ENCODE measurements at places on chromosomes 4 and X.

DNA sequence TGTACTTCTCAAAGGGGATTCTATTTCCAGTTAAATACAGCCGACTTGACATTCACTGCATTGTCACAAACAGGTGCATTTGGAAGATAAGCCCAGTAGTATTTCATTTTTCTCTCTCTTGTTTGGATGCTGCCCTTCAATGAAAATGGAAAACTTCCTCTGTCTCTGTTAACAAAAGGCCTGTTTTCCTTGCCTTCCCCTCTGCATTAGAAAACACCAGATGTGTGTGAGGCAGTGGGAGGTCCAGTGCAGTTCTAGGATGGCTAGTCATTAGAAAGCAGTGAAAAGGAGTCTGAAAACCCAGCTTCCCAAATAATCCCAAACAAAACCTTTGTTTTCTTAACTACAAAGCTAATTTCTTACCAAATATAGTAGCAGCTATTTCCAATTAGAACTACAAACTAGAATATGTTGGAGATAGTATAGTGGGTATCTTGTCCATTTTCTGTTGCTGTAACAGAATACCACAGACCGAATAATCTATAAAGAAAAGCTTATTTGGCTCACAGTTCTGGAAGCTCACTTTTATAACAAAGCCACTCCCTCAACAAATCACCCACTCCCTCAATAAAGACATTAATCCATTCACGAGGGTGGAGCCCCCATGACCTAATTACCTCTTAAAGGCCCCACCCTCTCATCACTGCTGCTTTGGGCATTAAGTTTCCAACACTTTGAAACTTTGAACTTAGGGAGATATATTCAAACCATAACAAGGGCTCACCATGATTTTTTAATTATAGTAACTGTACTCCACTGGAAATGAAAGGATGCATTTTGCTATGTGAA, 452.1 kb upstream of the RPS6KA3 start:
- DNase-seq = no peak

GRCh38 chrX:15014281-15014680, 141.1 kb downstream of the MOSPD2 start:
- DNase-seq = no peak

- no peak for DNase-seq
Measured at GRCh38 chr4:14560577-14560976, 441.7 kb upstream of the CPEB2 start.

DNA sequence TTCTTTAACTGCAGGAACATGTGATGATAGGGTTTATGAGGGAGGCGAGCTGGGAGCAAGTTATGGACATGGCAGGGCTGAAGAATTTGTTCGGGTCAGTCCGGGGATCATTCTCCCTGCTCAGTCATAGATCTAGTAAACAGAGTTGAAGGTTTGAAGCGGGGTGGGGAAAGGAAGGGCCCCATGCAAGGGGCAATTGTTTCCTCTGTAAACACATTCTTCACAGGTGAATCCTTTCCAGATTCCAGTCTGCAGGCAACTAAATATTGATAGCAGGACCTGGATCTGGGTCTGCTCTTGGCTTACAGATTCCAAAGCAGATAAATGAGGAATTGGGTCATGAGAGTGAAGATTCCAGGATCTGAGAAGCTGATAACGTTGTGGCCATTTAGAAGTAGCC, 44.3 kb upstream of the ARHGAP24 start:
- no peak for DNase-seq

DNA sequence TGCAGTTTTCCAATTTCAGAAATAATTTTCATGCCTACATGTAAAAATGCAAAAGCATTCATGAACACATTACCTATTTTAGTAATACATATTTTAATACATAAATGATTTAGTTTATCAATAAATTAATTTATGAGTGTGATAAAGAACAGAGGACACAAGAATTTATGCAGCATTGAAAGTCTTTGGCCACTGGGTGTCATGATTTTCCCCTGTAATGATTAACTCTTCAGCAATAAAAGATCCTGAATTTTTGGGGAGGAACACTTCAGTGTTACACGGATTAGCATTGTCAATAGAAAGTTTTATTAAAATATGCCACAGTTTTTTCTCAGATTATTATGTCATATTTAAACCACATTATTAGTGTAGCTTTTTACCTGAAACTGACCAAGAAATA, 8.6 kb upstream of the VCX2 start:
- no peak for DNase-seq

GRCh38 chr4:5710961-5711478, at the start of gene EVC:
TSS of gene EVC (plus strand) at chr4:5711201. CDS start at chr4:5711381, 180 bp downstream.
- DNase-seq = peak; percentile 8

DNA sequence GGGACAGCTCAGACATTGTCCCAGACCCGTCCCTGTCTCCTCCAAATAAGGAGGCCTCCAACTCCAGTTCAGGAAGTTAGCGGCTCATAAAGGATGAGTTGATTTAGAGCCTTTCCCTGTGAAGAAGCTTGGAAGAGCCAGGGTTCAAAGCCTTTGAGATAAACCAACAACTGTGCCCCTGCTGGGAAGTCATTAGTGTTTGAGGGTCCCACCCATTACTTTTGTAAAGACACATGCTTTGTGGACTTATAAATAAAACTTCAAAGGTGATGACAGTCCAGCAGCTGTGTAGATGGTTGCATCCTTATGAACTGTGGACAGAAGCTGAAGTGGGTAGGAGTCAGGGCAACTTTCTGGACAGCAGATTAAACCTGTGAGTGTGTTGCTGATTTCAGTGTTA, 86.0 kb upstream of the PGRMC2 start:
- DNase-seq = no peak
